ENCODE measurements at places on chromosomes 6 and 20.

GRCh38 chr6:136038531-136038930 is 187.0 kb downstream of the PDE7B start:
- DNase-seq, result no peak

DNA sequence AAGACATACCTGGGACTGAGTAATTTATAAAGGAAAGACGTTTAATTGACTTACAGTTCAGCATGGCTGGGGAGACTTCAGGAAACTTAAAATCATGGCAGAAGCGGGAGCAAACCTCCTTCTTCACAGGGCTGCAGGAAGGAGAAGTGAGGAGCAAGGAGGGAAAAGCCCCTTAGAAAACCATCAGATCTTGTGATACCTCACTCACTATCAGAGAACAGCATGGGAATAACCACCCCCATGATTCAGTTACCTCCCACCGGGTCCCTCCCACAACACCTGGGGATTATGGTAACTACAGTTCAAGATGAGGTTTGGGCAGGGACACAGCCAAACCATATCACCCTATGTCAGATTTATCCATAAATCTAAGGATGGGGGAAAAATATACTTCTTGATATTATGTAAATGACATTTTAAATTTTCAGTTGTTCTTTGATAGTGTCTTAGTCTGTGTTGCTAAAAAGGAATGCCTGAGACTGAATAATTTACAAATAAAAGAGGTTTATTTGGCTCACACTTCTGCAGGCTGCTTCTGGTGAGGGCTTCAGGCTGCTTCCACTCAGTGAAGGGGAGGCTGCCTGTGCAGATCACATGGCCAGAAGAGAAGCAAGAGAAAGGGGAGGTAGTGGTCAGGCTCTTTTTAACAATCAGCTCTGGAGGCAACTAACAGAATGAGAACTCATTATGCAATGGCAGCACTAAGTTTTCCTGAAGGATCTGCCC is 1.2 kb upstream of the MCM9 start:
- no peak for DNase-seq

DNA sequence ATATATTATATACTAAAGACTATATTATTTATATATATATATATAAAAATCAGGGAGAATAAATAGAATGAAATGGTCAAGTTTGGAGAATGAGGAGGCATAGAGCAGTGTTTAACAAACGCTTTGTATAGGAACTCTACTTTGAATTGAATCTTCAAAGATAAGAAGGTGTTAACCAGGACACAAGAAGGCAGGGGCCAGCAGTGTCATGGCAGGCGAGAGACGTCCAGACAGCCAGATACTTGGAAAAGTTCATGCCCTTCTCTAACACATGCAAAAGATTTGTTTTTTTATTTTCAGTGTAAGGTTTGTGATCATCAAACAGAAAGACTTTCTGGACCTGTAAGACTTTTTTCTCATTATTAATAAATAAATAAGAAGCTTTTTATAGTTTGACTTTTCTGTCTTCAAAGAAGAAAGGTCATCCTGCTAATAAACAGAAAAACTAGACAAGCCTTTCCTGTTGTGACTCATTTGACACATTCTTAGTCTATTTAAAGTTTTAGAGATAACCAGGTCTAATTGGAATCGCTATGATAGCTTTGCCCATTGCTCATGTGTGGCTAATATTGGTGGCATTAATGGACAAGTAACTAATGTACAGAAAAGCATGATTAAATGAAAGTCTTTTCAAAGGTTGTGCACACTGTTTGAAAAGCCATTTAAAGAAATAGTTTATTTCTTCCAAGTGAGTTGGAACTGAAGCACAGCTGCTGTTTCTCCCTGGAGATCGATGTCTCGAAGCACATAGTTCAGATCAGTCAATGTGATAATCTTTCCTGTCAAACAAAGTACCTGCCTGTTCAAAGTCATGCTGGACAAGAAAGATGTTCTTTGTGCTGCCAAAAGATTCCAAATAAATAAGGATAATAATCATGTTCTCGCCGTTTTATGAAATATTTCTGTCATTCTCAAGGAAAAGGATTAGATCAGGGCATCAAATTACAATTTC is 420.4 kb upstream of the OPRM1 start:
- DNase-seq, result no peak

- no peak for DNase-seq
Measured at GRCh38 chr6:3887150-3887700, 38.1 kb downstream of the FAM50B start.

DNA sequence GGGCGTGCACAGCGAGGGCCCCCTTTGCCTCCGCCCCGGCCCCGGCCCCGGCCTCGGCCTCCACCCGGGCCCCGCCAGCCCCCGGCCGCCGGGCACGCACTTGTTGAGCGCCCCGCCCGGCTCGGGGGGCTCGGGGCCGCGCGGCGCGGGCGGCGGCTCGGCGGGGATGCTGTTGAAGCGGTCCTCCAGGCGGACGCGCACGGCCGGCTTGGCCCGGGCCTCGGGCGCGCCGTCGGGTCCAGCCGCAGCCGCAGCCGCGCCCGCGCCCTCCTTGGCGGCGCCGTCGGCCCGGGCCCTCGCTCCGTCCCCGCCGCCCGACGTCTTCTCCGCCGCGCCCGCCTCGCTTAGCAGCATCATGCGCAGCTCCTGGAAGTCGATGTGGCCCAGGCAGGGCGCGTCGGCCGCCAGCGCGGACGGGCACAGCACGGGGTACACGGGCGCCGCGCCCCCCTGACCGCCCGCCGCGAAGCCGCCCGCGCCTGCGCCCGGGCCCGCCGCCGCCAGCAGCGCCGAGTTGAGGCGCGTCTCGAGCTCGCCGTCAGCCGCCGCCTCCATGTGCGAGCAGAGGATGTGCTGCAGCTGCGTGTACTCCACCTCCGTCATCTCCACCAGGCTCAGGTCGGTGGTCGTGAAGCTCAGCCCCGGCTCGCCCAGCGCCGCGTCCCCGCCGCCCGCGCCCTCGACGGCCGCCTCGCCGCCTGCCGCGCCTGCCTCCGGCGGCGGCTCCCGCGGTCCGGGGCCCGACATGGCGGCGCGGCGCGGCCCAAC is 514 bp downstream of the TCFL5 start:
- no peak for DNase-seq
